ENCODE measurements at places on chromosomes 12 and 14.

DNA sequence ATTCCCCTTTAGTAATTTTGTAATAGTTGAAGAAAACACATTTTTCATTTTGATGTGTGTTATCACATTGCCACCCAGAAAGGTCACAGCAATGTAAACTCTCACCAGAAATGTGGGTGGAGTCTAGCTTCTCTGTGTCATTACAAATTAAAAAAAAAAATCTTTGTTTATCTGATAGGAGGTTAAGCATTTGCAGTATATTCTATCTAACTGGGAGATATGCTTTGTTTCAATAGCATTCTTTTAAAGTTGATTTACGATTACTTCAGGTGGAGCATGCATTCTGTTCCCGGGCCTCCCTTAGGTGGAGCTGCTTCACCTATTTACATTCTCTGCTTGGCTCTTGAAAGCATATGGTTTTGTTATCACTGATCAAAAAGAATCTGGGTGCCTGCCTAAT lies 7.8 kb downstream of the ADIPOR2 start:
- DNase-seq: no peak

DNA sequence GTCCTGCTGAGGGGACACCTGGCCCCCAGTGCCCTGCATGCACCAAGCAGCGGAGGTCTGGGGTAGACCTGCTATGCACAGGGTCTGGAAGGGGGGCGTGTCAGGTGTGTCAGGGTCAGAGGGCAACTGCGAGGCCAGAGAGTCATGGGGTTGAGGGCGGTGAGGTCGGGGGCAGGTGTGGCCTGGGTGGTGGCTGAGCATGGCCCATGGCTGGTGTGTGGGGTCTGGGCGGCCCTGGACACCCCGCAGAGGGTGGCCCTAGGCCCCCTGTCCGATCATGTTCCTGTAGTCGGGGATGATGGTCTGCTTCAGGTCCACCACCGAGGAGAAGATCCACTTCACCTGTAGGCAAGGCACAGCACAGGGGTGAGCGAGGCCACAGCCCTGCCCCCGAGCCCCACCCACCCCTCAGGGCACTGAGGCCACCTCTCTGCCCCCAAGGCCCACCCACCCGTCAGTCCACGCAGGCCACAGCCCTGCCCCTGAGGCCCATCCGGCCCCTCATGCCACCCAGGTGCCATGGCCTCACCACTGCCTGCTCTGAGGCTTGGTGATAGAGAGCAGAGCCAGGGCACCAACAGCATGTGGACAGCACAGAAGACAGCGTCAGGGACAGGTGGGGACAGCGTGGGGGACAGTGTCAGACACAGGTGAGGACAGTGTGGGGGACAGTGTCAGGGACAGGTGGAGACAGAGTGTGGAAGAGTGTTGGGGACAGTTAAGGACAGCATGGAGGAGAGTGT lies 211.3 kb downstream of the TMEM121 start:
- DNase-seq: no peak

- DNase-seq: no peak
Observed at GRCh38 chr12:47789141-47789540, 16.1 kb downstream of the SLC48A1 start.

- DNase-seq: no peak
Observed at GRCh38 chr12:116515684-116516083, 43.5 kb upstream of the MAP1LC3B2 start.
